ENCODE measurements at places on chromosomes 6 and 20. TPM values are rescaled to one million over a fixed set of nuclear protein-coding genes. Genes with fewer than 3 reads are reported as not detected.

The ENPP4 gene
- 19.6 TPM for total RNA-seq

The PTCRA gene
- total RNA-seq, result not detected

The TFAP2C gene
- total RNA-seq, result 7.7 TPM

The F13A1 gene
- 0.06 TPM for total RNA-seq

The TFAP2D gene
- not detected for total RNA-seq

The EBF4 gene
- total RNA-seq, result 0.40 TPM

The ABHD16B gene
- total RNA-seq, result not detected

The PRICKLE4 gene
- total RNA-seq, result not detected

The RFX6 gene
- total RNA-seq, result not detected

The SS18L1 gene
- total RNA-seq, result 10.3 TPM

The PSORS1C1 gene
- total RNA-seq, result 1.5 TPM

The DPPA5 gene
- total RNA-seq, result not detected

The SLC16A10 gene
- 1.2 TPM for total RNA-seq

The TRIM31 gene
- not detected for total RNA-seq

The CUTA gene
- total RNA-seq, result 223 TPM

The NKX2-4 gene
- 3.8 TPM for total RNA-seq

The RAB23 gene
- total RNA-seq, result 20.6 TPM

The PLCB4 gene
- 3.7 TPM for total RNA-seq

The CST4 gene
- total RNA-seq, result not detected

The TCFL5 gene
- 11.7 TPM for total RNA-seq

The SRMS gene
- total RNA-seq, result not detected

The LINC00237 gene
- total RNA-seq, result not detected

The EYA4 gene
- 16.3 TPM for total RNA-seq

The C6orf132 gene
- not detected for total RNA-seq

The DOK5 gene
- total RNA-seq, result 0.06 TPM

The CLVS2 gene
- under 0.01 TPM for total RNA-seq

The CFAP206 gene
- not detected for total RNA-seq

The VWA7 gene
- 0.34 TPM for total RNA-seq

The LRRC73 gene
- total RNA-seq, result 2.1 TPM

The CPNE5 gene
- total RNA-seq, result 0.63 TPM

The FAM83C gene
- total RNA-seq, result not detected

The DCDC2 gene
- total RNA-seq, result 0.51 TPM

The FAM83D gene
- 73.0 TPM for total RNA-seq

The CRISP3 gene
- total RNA-seq, result not detected

The ATP9A gene
- 7.9 TPM for total RNA-seq

The AKAP12 gene
- total RNA-seq, result 380 TPM

The HNF4A gene
- not detected for total RNA-seq

The CEP57L1 gene
- total RNA-seq, result 40.3 TPM

The MCHR2 gene
- not detected for total RNA-seq

The PAX1 gene
- 0.12 TPM for total RNA-seq

The BMP7 gene
- 12.7 TPM for total RNA-seq

The HCK gene
- 0.15 TPM for total RNA-seq

The SAMD5 gene
- total RNA-seq, result 2.7 TPM

The SLC17A1 gene
- not detected for total RNA-seq

The LY6G5B gene
- total RNA-seq, result 0.91 TPM

The HLA-B gene
- total RNA-seq, result 415 TPM

The BPI gene
- total RNA-seq, result 0.09 TPM

The TBC1D32 gene
- total RNA-seq, result 5.4 TPM

The TNNC2 gene
- total RNA-seq, result not detected

The BPIFB4 gene
- total RNA-seq, result not detected

Data from Daoy (cell line).